ENCODE measurements at places on chromosomes 6 and 20.

DNA sequence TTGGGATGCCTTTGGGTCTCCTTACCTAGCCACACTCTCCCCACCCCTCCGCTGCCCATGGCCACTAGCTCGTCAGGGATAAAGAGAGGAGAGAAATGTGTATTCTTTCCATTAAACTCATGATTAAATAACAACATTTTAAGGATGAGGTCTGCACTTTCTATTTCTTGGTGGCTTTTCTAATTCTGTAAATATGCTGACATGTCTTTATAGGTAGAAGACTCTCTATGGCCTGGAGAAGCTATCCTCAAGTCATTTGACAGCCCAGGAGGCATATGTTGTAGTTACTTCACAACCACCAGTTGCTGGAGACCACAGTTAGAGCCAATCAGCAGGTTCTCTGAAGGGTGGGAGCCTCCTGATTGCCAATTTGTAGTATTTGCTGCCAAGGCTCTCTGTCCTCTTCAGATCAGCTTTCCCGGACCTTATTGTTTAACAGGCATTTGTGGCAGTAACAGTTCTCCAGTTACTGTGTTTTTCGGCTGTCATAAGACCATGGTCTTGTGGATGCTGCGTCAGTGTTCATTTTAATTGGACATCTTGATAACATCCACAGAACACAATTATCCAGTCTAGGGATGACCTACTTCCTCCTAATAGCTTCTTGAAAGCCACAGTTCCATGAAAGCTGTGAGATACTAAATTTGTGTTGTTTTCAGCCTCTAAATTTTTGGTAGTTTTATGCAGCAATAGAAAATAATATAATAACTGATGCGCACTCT lies 205.0 kb upstream of the KCNQ5 start:
- no peak for DNase-seq

GRCh38 chr6:97195117-97195516 lies 87.9 kb downstream of the MMS22L start:
- DNase-seq, result no peak

- DNase-seq, result no peak
These were observed 164.8 kb downstream of the SYNE1 start for GRCh38 chr6:152472325-152472724.

DNA sequence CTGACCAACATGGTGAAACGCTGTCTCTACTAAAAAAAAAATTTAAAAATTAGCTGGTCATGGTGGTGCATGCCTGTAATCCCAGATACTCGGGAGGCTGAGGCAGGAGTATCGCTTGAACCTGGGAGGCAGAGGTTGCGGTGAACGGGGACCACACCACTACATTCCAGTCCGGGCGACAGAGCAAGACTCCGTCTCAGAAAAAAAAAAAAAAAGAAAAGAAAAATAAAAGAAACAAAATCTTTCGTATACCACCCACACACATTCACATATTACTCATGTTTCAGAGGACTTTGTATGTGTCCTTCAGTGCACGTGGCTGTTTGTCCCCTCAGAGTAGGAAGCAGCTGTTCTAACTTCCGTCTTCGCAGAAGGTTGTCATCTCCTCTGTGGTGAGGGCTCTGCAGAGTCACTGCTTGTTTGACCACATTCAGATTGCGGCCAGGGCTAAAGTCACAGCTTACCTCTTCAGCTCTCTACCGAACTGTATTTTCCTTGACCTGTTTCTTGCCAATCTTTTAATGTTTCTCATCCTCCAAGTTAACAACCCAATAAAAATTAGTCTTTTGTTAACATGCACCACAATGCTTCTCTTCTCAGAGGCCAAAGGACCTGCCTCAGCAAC lies 36.6 kb upstream of the HIVEP1 start:
- no peak for DNase-seq

- no peak for DNase-seq
These were observed 138.4 kb downstream of the EYA2 start for GRCh38 chr20:47032933-47033578.

DNA sequence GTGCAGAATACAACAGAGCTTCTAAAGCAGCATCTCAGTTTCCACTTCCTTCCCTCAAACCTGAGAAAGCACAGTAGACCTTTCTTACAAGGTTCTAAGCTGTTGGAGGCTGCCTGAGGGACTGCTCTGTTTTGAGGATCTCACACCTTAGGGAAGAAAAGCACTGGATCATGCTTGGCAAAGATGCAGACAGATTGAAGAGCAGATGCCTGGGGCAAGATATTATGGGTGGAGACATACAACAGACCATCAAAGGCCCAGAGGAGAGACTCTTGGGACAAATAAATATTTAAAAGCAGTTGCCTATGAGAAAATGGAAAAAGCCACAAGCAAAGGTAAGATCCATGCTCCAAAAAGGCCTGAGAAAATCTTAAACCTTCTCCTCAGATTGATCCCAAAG lies 6.2 kb downstream of the ZNF337 start:
- DNase-seq, result no peak

GRCh38 chr6:35534407-35535170 lies 21.9 kb upstream of the TULP1 start:
- no peak for DNase-seq

- DNase-seq, result no peak
These were observed 72.4 kb upstream of the BTBD3 start for GRCh38 chr20:11845340-11845739.

GRCh38 chr6:26329763-26330511 lies 35.1 kb upstream of the BTN3A2 start:
- no peak for DNase-seq

- no peak for DNase-seq
These were observed 189.2 kb upstream of the PHACTR1 start for GRCh38 chr6:12527339-12527738.

- DNase-seq, result no peak
These were observed 161.1 kb downstream of the EYS start for GRCh38 chr6:65545920-65546319.

GRCh38 chr6:13304580-13305260 lies 23.6 kb downstream of the TBC1D7 start:
- DNase-seq, result no peak

GRCh38 chr20:34581341-34582184 lies 23.0 kb downstream of the MAP1LC3A start:
- peak; percentile 58 for DNase-seq

GRCh38 chr6:137821491-137821890 lies 45.6 kb upstream of the TNFAIP3 start:
- DNase-seq, result no peak

All from T1000 (cell line).